ENCODE measurements at places on chromosomes 6 and 20.

DNA sequence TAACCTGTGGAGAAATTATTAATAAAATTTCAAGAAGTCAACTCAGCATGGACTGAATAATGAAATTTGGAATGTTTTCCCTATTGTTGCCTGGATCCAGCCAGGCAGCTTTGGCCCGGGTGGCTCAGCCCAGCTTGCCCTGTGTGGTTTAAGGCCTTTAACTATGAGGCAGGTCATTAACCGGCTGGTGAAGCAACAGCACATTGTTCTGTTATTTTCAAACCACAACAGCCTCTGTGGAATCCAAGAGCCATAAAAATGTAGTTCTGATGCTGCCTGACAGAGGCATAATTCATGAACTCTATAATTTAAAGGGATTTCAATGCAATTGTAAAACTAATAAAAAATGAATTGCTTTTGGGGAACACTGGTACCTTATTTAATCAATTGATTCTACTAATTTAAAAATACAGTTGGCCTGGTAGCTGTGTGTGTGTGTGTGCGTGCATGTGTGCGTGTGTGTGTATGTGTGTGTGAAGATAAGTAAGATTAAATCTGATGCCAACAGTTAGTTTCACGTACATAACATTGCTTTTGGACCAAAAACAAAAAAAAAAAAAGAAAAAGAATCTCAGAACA, 117.7 kb downstream of the RPS12 start:
- DNase-seq: peak; percentile 33

GRCh38 chr6:32298632-32299336, 72.9 kb downstream of the TSBP1 start:
- DNase-seq: no peak

DNA sequence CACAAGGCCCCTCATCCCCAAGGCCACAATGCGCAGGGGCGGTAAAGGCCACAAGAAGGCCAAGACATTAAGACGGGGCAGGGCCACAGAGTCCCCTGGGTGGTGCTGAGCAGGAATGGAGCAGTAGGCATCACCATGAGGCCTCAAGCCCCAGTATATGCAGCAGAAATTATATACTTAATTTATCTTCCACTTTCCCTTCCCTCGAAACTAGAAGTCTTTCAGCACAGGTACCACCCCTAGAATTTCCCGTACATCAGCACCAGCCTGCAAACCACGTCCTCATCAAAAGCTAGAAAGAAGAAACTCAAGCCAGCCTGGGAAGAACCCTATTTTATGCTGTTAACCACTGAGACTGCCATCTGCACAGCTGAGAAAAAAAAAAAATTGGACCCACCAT, 89.4 kb downstream of the PLG start:
- no peak for DNase-seq

GRCh38 chr6:37965964-37966676, 146.6 kb downstream of the ZFAND3 start:
- no peak for DNase-seq

DNA sequence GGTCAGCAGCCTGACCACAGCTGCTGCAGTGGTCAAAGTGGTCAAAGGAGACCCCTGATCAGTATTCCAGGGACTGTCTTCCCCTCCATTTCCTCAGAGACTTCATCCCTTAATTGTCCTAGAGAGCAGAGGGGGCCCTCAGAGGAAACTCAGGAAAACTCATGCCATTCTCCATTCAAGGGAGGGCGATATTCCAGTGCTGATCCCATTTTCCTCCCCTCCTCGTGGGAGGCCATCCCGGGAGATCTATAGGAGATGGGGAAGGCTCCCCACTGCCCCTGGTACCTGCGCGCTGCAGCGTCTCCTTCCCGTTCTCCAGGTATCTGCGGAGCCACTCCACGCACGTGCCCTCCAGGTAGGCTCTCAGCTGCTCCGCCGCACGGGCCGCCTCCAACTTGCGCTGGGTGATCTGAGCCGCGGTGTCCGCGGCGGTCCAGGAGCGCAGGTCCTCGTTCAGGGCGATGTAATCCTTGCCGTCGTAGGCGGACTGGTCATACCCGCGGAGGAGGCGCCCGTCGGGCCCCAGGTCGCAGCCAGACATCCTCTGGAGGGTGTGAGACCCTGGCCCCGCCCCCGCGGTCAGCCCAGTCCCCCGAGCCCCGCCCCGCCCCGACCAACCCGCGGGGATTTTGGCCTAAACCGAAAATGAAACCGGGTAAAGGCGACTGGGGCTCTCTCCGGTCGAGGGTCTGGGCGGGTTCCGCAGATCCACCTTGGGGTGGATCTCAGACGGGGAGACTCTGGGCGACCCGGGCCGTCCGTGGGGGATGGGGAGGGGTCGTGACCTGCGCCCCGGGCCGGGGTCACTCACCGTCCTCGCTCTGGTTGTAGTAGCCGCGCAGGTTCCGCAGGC, 878 bp downstream of the HLA-C start:
- no peak for DNase-seq

- no peak for DNase-seq
Observed at GRCh38 chr20:56437196-56437960, 25.3 kb downstream of the CASS4 start.

DNA sequence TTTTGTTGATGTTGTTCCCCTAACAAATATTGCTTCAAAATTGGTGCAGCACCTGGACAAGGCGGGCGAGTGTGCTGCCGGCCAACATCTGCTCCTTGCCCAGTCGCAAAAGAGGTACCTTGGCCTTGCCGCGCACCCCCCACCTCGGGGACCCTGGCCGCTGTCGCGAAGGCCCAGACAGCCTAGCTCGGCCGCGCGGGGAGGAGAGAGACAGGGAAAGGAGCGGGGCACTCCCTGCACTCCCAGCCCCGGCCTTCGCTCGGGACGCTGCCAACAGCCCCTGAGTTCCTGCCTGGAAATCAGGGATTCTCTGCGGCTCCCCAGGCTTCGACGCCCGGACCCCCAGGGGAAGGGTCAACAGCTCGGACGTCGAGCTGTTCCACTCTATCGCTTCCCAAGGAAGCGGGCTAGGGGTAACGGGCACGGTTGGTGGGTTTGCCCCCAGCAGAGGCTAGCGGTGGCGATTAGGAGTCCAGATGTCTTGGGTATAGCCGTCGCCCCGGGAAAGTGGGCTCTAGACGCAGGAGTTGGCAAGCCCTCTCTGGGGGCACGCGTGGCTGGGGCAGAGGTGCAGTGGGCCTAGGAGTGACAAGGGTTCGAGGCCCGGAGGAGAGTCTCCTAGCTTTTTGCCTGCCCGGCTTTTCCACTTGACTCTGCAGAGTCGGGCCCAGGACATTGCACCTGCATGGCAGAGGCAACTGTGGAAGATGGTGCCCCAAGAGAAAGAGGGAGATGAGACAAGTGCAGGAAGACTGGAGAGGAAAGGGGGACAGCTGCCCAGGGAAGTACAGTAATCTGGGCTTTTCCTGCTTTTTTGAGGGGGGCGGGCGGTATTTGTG, 8.2 kb downstream of the POU3F2 start:
- no peak for DNase-seq

DNA sequence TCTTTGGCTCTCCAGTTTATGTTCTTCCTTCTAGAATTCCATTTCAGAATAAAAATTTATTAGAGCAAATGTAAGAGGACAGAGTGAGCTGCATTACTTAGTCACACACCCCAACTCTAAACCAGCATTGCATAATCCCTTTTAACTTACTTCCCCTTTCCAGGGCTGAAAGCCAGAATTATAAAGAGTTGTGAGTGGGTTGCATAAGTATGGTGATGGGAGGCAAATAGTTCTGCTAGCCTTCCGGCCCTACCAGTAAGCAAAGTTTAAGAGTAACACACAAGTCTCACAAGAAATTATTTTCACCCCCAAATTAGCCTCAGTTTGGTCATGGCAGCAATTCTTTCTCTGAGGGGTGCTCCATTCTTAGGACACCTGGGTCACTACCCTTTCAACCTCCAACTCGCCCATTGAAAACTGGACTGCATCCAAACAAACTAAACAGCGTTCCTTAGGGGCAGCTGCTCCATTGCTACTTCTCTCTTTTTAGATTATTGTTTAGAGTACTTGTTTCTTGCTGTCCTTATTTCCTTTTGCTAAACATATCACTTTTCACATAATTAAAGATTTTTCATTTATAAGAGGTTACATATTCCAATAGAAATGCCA, 1.6 kb downstream of the KIAA0408 start:
- DNase-seq: no peak

GRCh38 chr6:89221971-89222711, 5.0 kb upstream of the GABRR1 start:
- no peak for DNase-seq

DNA sequence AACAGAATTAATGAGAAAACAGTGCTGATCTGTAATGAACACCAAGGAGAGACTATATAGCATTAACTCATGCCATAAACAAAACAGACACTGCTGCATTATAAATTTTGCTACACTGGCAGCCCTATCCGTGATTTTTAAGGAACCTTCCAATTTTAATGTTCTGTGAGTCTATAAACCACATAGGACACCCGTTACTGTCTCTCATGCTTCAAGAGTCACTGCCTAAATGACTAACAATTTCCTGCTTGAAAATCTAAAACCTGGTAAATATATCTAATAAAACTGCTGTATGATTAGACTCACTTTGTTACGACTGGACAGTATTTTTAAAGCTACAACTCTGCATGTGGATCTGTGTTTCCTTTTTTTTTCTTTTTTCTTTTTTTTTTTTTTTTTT, 8.7 kb downstream of the CHD6 start:
- DNase-seq: no peak

- DNase-seq: no peak
Observed at GRCh38 chr20:38843346-38843745, 37.8 kb downstream of the PPP1R16B start.

GRCh38 chr6:37502703-37503291, 3.1 kb upstream of the CCDC167 start:
- no peak for DNase-seq

DNA sequence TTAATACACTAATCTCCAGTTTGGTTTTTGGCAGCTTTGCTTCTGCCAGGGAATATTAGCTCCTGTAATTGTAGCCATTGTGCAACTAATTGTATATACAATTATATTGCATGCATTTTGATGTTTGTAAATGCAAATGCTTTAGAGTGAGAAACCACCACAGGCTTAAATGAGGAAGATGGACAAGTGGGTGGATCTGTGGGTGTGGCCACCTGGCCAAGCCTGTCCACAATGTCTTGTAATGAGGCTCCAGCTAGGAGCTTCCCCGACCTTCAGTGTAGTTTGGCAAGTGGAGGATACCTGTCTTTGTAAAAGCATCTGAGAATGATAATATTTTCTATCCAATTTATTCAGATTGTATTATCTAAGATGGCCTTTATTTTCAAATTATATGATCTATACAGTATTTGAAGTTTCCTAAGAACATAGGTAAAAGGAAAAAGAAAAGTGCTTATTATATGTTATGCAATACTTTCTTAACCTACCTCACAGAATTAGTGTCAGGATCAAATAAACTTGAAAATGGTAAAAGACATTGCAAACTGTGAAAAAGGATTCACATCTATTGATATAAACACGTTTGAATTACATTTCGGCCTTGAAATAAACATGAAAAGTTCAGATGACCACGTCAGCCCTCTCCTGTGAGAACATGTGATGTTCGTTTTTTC, 49.3 kb upstream of the ARID1B start:
- DNase-seq: no peak

GRCh38 chr20:19859444-19859843, 101.4 kb downstream of the RIN2 start:
- DNase-seq: no peak

DNA sequence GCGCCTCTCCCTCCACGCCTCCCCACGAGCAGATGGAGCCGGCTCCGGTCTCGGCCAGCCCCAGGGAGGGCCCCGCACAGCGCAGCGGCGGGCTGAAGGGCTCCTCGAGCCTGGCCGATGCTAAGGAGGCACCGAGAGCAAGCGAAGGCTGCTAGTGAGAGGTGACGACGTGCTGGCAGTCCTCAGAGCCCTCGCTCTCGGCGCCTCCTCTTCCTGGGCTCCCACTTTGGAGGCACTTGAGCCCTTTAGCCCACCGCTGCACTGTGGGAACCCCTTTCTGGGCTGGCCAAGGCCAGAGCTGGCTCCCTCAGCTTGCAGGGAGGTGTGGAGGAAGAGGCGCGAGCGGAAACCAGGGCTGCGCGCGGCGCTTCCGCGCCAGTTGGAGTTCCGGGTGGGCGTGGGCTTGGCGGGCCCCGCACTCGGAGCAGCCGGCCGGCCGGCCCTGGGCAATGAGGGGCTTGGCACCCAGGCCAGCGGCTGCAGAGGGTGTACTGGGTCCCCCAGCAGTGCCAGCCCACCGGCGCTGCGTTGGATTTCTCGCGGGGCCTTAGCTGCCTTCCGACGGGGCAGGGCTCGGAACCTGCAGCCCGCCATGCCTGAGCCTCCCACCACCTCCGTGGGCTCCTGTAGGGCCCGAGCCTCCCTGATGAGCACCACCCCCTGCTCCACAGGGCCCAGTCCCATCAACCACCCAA, 2.5 kb upstream of the TMEM14C start:
- DNase-seq: no peak

GRCh38 chr6:133358574-133359150, 117.5 kb downstream of the EYA4 start:
- DNase-seq: no peak

DNA sequence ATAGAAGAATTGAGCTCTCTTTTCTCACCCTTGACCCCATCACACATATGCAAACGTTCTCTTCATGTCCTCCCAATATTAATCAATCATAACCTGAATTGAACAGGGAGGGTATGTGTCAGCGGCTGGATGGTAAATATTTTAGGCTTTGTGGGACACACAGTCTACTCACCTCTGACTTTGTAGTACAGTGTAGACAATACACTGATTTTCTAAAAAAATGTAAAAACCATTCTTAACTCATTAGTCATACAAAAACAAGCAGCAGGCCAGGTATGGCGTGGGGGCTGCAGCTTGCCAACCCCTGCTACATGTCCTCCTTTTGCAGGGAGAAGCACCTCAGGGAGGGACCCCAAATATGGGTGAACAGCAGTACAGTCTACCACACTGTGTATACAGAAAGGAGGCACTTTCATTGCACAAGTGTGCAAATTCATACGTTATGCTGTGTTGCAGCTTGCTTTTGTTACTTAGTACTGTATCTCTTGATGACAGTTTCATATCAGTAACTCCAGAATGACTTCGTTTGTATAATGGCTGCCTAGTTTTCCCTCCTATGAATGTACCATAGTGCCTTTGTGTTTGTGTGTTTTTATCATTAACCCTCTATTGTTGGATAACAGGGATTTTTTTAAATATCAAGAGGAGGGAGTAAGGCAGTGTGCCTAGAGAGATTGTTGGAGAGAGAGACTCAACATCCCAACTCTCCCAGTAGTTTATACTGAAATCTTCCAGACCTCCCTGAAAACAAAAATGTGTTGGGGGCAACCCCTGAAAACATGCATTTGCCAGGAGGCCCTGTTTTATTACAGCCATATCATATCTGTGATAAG, 214.3 kb downstream of the ZMYND8 start:
- DNase-seq: no peak
